ENCODE measurements at places on chromosomes 16 and 17. TPM values are rescaled to one million over a fixed set of nuclear protein-coding genes. Genes with fewer than 3 reads are reported as not detected.

PRSS27 gene
- 0.40 TPM for total RNA-seq

RHBDF1 gene
- 24.1 TPM for total RNA-seq

TBX2 gene
- total RNA-seq: 42.3 TPM

THRA gene
- total RNA-seq: 13.3 TPM

KIF2B gene
- not detected for total RNA-seq

MEIOB gene
- not detected for total RNA-seq

GSDMA gene
- not detected for total RNA-seq

CNTNAP1 gene
- total RNA-seq: 5.0 TPM

RGS9 gene
- 3.1 TPM for total RNA-seq

CDH5 gene
- total RNA-seq: 0.16 TPM

DOC2A gene
- not detected for total RNA-seq

KCTD19 gene
- not detected for total RNA-seq

IKZF3 gene
- not detected for total RNA-seq

CCDC144A gene
- total RNA-seq: 1.5 TPM

RAI1 gene
- 72.2 TPM for total RNA-seq

PPP1R1B gene
- total RNA-seq: not detected
